ENCODE measurements at places on chromosomes 7 and 10.

DNA sequence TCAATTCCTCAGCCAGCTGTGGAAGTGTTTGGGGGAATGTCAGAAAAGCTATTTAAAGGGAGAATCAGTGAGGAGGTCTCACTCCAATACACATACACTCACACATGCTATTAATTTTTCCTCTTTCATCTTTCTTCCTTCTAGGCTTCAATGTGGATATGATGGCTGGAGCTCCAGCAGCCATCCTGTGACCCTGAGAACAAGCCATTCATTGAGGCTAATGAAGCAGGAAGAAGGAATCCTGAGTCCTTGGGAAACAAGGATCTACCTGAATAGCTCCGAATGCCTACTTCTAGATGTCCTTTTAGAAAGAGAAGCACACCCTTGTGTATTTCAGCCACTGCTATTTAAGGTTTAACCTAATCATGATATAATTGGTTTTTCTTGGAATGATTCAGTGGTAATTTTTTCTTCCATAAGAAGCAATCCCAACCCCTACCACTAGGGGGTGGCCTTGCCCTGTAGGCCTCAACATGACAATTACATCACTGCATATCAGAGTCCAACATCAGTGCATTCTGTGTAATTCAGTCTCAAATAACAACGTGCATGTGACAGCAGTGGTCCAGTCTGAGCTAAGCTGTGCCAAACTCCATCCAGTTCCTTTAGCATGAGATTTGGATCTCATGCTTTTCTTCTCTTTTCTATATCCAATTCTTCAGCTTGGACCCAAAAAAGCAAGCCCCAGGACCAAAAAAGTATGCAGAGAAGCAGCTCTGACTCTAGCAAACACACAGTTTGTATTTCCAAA lies 85.3 kb upstream of the ANKRD1 start:
- peak; percentile 78 for DNase-seq

- no peak for DNase-seq
Measured at GRCh38 chr10:105356626-105357025, 715.5 kb downstream of the SORCS3 start.

DNA sequence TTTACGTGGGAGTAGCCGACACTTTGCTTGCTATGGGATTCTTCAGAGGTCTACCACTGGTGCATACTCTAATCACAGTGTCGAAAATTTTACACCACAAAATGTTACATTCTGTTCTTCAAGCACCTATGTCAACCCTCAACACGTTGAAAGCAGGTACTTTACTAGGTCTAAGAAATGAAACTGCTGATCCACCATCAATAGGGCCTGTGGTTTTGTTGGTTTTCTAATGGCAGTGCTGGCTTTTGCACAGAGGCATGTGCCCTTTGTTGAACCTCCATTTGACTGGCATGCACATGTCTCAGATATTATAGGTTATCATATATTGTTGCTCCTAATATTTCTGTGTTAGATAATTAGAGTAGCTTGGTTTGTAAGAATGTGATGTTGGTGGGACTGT lies 123.8 kb downstream of the CFTR start:
- no peak for DNase-seq

DNA sequence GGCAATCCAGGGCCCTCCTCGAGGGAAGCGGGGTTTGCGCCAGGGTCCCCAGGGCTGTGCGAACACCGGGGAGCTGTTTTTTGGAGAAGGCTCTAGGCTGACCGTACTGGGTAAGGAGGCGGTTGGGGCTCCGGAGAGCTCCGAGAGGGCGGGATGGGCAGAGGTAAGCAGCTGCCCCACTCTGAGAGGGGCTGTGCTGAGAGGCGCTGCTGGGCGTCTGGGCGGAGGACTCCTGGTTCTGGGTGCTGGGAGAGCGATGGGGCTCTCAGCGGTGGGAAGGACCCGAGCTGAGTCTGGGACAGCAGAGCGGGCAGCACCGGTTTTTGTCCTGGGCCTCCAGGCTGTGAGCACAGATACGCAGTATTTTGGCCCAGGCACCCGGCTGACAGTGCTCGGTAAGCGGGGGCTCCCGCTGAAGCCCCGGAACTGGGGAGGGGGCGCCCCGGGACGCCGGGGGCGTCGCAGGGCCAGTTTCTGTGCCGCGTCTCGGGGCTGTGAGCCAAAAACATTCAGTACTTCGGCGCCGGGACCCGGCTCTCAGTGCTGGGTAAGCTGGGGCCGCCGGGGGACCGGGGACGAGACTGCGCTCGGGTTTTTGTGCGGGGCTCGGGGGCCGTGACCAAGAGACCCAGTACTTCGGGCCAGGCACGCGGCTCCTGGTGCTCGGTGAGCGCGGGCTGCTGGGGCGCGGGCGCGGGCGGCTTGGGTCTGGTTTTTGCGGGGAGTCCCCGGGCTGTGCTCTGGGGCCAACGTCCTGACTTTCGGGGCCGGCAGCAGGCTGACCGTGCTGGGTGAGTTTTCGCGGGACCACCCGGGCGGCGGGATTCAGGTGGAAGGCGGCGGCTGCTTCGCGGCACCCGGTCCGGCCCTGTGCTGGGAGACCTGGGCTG lies 26.0 kb downstream of the PRSS2 start:
- no peak for DNase-seq

GRCh38 chr7:10797157-10797556 lies 176.5 kb upstream of the PHF14 start:
- no peak for DNase-seq

GRCh38 chr10:94292434-94293090 lies 70.2 kb downstream of the NOC3L start:
- DNase-seq = no peak

DNA sequence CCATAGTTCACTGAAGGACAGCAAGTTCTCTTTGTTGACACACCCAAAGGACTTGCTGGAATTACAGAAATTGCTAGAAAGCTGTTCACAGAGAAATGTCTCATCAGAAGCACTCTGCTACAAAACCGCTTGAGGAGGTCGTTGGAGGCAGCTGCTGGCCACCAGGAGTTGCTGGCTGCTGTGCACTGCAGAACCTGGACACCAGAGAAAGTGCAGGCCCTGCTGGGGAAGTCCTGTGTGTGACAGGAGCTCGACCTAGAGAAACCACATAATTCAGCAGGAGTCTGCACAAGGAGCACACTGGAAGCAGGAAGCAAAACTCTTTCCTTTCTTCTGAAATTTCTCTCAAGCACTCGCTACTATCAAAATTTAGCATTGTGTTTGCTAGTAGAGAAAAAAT lies 461.5 kb upstream of the GHITM start:
- no peak for DNase-seq

DNA sequence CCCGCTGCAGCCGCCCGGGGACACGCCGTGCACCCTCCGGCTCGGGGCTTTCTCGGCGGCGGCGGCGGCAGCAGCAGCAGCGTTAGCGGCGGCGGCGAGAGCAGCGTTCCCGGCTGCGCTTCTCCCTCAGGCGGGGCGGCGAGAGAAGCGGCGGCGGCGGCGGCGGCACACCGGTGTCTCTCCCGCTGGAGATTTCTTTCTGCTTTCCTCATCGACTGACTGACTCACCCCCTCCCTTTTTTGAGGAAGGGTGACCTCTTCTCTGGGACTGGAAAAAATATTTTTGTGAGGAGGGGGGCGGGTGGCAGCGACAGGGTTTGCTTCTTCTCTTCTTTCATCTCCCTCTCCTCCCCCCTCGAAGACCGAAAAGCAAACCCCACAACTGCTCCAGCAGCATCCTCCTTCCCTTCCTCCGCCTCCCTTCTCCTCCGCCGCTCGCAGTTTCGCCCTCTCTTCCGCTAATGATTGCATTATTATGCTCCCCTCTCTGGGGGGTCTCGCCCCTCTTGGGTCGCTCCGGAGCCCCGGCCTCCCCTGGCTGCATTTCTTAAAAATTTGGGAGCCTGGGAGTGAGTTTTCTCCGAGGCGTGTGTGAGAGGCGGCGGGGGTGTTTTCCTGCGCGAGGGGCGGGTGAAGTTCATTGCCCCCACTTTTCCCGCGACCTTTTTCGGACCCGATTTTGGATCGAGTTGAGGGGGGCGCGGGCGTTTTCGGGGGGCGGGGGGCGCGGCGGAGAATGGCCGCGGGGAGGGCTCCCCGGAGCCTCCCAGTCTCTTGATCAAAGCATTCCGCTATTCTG lies 411 bp downstream of the AUTS2 start:
- no peak for DNase-seq

- no peak for DNase-seq
Measured at GRCh38 chr7:100824499-100825214, 2.7 kb downstream of the EPHB4 start.

DNA sequence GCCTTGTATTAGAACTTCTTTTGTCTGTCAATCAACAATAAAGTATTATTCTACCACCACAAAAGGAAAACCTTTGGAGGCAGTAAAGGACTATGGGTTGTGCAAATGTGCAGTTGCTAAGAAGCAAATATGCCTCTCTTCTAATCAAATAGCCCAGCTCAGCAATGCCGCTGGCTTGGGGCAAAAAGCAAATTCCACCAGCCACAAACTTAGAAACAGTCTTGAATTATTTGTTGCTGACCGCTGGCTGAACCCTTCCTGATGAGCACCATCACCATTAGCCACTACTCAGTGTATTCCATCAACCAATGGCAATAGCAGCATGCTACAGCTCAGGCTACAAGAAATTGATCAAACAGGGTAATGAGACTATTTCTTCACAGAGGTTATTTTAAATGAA lies 51.0 kb downstream of the SKAP2 start:
- DNase-seq = no peak

- no peak for DNase-seq
Measured at GRCh38 chr7:69450456-69450855, 147.8 kb upstream of the AUTS2 start.

DNA sequence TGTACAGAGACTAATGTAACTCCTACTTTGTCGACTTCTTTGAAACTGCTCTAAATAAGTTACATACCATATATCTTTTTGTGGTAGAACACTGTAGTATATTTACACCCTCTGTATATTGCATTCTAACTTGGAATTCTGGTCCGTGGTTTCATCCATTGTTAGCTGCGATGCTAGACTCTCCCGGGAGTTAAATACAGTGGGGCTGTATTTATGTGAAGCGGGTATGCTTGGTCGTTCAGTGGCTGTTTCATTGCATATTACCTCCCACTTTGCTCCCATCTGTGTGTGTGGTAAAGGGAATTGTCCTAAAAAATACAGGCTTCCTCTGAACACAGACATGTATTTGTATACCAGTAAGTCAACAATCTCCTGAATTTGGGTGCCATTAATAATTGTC lies 231.1 kb downstream of the SLC25A13 start:
- no peak for DNase-seq

GRCh38 chr10:52451817-52452216 lies 137.7 kb downstream of the DKK1 start:
- DNase-seq = no peak

DNA sequence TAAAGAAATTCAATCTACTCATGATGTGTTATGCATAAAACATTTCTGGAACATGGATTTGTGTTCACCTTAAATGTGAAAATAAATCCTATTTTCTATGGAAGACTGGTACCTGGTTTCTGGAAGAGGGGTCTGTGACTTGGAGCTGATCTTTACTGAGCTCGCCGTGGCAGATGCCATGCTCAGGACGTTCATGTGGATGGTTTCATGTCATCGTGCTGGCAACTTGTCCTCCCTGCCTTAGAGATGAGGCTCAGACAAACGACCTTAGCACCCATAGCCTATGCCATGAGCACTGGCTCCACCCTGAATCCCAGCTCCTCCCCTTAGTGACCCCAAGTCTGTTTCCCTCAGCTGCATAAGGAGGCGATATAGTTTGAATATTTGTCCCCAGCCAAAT lies 7.3 kb downstream of the PPIF start:
- DNase-seq = no peak

DNA sequence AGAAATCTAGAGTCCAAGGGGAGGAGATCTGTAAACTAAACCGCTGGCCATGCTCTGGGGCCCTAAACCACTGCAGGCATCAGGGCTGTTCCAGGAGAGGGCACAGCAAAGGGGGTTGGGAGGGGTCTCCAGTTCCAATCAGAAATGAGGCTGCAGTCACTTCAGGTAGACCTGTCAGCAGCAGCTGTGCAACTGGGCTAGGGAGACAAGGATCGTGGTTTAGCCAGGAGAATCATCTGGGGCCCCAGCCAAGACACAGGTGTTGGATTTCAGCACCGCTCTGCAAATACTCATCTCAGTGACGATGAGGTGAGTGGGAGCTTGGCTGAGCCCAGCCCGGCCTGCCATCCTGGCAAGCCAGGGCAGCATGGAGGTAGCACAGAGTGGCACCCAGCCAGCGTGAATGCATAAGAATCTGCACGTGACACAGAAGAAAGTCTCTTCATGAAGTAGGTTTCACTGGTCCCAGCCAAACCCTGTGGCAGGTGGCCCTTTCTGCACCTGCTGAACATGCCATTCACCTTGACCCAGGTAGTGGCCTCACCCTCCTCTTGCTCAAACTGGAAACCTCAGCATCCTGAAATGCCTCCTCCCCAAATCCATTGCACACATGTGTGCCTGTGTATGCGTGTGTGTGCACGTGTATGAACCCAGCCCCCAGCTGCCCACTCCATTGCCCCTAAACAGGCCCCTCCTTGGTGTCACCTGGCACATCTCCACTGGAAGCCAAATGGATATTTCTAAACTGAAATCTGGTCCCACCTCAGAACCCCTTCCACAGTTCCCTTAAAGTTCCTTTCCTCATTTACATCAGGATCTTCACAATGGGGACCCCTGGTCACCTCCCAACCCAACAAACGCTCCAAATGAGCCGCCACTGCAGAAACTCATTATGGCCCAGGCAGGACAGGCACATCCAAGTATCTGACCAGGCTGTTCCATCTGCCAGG lies 9.6 kb downstream of the GPRIN2 start:
- no peak for DNase-seq

DNA sequence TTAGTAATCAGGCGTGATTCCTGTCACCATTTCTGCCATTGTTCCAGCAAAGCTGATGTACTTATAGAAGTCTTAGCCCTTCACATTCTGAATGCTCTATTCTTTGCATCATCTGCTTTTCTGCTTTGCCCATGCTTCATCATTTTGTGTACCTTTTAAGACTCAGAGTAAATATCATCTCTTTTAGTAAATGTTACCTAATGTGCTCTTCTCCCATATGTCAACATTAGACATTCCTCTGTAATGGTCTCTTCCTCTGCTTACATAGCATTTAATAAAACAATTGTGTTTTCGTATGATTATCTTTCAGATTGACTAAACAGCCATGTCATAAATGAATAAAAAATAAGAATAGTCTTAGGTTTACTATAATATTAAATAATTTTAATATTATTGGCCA lies 719.6 kb upstream of the GRM3 start:
- no peak for DNase-seq

- DNase-seq = no peak
Measured at GRCh38 chr7:23685731-23686130, 5.7 kb downstream of the FAM221A start.

DNA sequence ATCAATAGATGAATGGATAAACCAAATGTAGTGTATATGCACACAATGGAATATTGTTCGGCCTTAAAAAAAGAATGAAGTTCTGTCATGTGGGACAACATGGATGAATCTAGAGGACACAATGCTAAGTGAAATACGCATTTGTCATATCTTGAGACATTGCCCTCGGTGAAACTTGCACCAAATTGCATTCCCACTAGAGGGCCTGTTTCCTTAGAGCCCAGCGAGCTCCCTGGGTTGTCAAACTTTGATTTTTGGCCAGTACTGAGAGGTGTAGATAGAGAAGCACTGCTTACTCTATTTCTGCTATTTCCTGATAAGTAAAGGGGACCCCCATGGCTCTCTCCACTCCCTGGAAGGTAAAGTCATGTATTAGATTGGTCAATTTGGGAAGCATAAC lies 157.1 kb downstream of the GPAM start:
- no peak for DNase-seq

- DNase-seq = no peak
Measured at GRCh38 chr10:118835682-118836326, 81.0 kb upstream of the CACUL1 start.

- DNase-seq = no peak
Measured at GRCh38 chr10:114516356-114516755, 112.1 kb upstream of the AFAP1L2 start.

GRCh38 chr7:66297579-66297978 lies 92.4 kb downstream of the TPST1 start:
- no peak for DNase-seq

- no peak for DNase-seq
Measured at GRCh38 chr10:46999217-46999616, 88.0 kb downstream of the PTPN20 start.

All from CD4-positive, alpha-beta T cell treated with Interleukin-4 for 4 hours (primary cell).